ENCODE measurements at places on chromosomes 11 and 22.
A peak's percentile ranks its signal among the peaks of the same experiment; 100 is the strongest.

- no peak for DNase-seq
These were observed 898.3 kb downstream of the BRD1 start for GRCh38 chr22:48929276-48929790.

- DNase-seq = no peak
These were observed 53.3 kb downstream of the CD82 start for GRCh38 chr11:44618561-44619425.

- DNase-seq = peak; percentile 43
These were observed 2.9 kb upstream of the TUBGCP6 start for GRCh38 chr22:50247748-50248147.

- no peak for DNase-seq
These were observed 39.7 kb downstream of the ADAMTS8 start for GRCh38 chr11:130388607-130389205.

DNA sequence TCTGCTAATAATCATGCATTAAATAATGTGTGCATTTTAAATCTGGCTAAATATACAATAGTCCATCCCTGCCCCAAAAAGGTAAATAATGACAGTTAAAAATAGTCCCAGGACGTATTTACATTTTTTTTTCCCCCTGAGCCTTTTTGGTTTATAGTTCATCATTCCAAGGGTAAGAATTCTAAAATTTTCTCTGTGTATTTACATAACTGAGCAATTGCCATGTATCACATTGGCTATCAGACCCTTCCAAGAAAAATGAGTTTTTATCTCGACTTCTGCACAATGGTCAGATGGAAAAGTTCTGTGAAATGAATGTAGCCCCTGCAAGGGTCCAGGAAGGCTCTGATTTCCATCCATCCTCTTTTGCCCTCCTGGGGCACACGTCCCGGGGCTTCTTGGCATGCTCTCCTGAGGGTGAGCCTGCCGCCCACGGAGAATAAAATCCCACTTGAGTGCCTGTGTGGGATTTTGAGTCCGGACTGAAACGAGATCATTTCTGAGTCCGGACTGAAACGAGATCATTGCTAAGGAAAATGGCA, 94.1 kb upstream of the ANO1 start:
- no peak for DNase-seq

- DNase-seq = peak; percentile 6
These were observed 46.7 kb upstream of the DRD2 start for GRCh38 chr11:113521737-113522517.

GRCh38 chr11:64549969-64550368, 41.1 kb upstream of the SLC22A12 start:
- no peak for DNase-seq

- no peak for DNase-seq
These were observed 47.9 kb upstream of the CCDC188 start for GRCh38 chr22:20198557-20199319.

GRCh38 chr22:46598737-46599424, 21.3 kb upstream of the GRAMD4 start:
- peak; percentile 96 for DNase-seq

- no peak for DNase-seq
These were observed 735.3 kb upstream of the RAG2 start for GRCh38 chr11:37333345-37333744.

DNA sequence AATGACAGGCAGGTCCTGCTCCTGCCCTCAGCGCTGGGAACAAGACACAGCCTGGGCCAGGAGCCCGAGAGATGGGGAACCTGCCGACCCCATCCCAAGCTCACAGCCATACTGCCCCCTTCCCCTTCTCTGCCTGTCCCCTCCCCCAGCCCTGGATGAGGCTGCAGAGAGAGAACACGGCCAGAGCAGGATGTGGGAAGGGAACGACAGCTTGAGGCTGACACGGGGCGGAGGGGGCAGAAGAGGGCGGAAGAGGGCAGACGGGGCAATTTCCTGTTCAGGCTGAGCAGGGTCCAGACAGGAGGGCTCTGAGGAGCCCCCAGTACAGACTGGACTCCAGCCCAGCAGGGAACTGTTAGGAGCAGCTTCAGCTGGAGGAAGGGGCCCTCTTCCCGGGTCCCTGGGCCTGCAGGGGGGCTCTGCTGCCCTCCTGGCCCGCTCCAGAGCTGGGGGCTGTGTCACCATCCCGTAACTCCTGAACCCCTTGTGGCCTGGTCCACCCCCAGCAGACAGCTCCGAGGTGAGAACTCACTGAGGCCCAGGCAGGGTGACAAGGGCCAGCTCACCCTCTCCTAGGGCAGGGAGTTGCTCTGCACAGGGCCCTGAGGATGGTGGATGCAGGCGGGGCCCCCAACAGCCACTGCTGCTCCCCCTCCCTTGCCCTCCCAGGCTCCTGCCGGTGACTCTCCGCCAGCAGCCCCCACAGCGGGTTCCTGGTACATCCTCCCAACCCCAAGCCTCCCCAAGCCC, 5.7 kb downstream of the CTSD start:
- DNase-seq = peak; percentile 65

- DNase-seq = no peak
These were observed 15.6 kb upstream of the CRYBB3 start for GRCh38 chr22:25183949-25184619.

- no peak for DNase-seq
These were observed 125.6 kb downstream of the DSCAML1 start for GRCh38 chr11:117671370-117671769.
